K562 (cell line): ENCODE measurements at places on chromosomes 3 and 15. TPM values are rescaled to one million over a fixed set of nuclear protein-coding genes. Genes with fewer than 3 reads are reported as not detected.

The SOX14 gene
- not detected in 2 replicates for total RNA-seq

The ITGA11 gene
- not detected in 2 replicates for total RNA-seq

The HIGD2B gene
- total RNA-seq = 0.22 TPM in 1 of 2 replicates, not detected in the other

DNA sequence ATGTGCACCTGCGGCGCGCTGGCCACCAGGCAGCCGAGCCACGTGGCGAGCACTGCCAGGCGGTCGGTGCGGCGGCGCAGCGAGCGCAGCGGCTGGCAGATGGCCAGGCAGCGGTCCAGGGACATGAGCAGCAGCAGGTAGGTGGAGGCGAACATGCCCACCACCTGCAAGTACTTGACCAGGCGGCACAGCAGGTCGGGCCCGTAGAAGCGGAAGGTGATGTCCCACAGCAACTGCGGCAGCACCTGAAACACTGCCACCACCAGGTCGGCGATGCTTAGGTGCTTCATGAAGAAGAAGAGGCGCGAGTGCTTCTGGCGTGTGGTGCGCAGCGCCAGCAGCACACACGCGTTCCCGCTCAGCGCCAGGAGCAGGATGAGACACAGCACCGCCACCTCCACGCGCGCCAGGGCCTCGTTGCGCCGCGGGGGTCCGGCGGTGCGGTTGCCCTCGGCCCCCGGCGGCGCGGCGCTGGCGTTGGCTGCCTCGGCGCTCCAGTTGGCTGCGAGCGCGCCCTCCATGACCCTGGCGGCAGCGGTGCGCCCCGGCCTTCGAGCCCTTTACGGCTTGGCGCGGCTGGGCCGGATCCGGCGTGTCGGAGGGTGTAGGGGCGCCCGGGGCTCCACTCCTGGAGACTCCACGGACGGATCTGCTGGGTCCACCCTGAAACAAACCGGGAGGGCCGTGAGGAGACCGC, 1.6 kb downstream of the OXTR start:
- peaks cover 8% of the 10 kb centered on the region for H3K27me3 ChIP-seq
- H3K4me3 ChIP-seq = no peak overlapping the region
- peaks cover 12% of the 10 kb centered on the region for H3K4me1 ChIP-seq
- H3K27ac ChIP-seq = no peak overlapping the region
- no peak for DNase-seq

DNA sequence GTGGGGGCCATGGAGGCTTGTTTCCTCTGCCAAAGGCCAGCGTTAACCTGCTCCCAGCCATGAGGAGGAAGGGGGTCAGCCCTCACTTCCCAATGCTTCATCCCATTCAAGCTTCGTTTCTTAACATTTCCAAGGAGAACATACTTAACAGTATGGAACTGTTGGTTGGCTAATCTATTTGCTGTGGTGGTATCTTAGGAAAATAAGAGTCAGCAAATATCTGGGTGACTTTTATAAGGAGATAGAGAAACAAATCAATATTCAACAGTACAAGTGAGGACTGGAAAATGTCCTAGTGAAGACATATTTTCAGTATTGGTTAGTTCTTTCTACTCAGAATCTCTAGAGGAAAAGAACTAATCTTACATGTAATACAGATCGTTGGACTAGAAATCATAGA, 223.8 kb upstream of the ARRDC4 start:
- no peak for DNase-seq
- no peak overlapping the region for H3K27ac ChIP-seq
- H3K36me3 ChIP-seq = no peaks in the 10 kb centered on the region
- H3K4me3 ChIP-seq = no peak overlapping the region
- H3K4me1 ChIP-seq = no peaks in the 10 kb centered on the region
